ENCODE measurements at places on chromosomes 7 and 10.

GRCh38 chr7:108009873-108010272 is 6.9 kb upstream of the LAMB1 start:
- no peak for DNase-seq

GRCh38 chr7:5345671-5346070 is 62.9 kb downstream of the SLC29A4 start:
- DNase-seq: no peak

- DNase-seq: no peak
Observed at GRCh38 chr7:6406121-6406520, 41.6 kb downstream of the DAGLB start.

DNA sequence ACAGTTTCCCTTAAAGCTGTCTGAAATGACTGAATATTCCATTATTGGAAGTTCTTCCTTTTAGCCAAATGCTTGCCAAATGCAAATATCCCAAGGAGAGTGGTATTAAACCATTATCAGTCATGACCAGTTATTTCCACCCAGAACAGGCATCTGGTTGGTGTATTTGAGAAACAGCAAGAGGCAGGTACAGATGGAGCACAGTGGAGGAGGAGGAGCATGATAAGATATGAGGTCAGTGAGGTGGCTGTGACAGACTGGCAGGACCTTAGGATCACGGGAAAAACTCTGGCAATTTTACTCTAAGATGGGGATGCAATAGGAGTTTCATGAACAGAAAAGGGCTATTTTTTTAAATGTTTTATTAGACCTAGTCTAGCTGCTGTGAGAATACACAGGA is 6.4 kb downstream of the HEPACAM2 start:
- DNase-seq: no peak

- no peak for DNase-seq
Observed at GRCh38 chr7:149635561-149636329, 137.6 kb downstream of the ZNF467 start.
